Activated CD4-positive, alpha-beta T cell treated with anti-CD3 and anti-CD28 coated beads, Interleukin-2, Interleukin-6, amounts not matched to agents 100 ng/mL and 50 ng/mL, durations not matched to agents 16 hours and 8 hours (primary cell): ENCODE measurements at places on chromosomes 5 and 9.

GRCh38 chr9:5832538-5833529 lies at the start of gene ERMP1:
TSS of gene ERMP1 (minus strand) at chr9:5833117. CDS start at chr9:5833027, 90 bp downstream.
- DNase-seq: peak; percentile 95

GRCh38 chr5:179766726-179767455 lies 26.9 kb upstream of the LTC4S start:
- DNase-seq: no peak

DNA sequence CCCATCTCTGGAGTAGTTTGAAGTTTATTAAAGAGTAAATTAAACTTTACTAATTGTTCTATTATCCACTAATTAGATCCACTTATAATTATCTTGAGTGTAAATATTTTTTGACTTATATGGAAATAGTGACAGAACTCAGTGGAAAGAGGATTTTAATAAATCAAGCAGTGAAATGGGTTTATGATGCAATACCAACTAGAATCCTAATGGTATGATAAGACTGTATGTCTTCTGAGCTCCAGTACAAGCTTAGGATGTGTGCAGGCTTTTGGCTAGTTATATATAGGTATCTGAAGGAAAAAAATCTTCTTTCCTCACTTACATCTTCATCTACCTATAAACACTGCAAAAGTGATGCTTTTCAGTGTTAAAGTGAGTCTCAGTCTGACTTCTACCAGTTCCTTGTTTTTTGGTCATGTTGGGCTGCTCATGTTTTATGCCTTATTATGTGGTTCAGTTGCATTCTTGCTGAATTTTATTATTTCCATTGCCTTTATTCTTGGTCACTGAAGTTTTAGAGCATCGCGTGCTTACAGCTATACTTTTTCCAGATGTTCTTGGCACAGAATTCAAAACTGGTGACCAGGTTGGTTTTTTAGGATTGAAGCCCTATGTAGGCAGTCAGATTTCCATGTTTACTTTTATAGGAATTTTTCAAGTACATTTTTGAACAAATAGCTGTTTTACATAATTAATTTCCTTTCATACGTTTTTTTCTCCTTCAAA lies 30.5 kb downstream of the XRCC4 start:
- DNase-seq: no peak

DNA sequence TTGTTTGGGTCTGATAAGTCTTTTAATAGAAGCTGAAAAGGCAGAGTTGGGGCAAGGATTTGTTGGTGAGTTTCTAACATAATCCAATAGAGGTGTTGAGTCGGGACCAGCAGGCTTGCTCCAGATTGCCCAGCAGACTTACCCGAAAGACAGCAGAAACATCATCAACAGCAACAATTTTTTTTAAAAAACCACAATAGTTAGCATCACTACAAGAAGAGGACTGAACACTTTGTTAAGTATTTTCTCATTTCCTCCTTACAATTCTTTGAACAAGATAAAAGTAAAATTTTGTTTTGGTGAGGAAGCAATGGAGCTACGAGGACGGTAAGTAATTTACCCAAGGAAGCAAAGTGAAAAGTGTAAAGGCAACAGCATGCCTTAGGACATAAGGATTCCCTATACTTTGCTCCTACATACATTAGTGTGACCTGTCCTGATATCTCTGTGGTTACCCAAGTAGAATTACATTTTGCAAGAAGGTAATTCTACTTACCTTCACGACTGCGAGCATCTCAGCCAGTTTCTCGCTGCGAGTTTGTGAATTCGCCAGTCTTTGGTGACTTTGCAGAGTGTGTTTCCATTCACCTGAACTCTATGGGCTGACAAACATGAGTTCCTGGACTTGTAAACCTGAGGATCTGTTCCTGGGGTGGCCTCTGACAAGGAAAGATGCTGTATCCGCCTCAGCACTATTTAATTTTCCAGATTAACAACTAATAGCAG lies 13.2 kb downstream of the ITK start:
- DNase-seq: no peak

- DNase-seq: no peak
Measured at GRCh38 chr5:178547052-178547666, 43.0 kb downstream of the COL23A1 start.

- no peak for DNase-seq
Measured at GRCh38 chr9:127479507-127480081, 28.3 kb downstream of the LRSAM1 start.

GRCh38 chr9:72362680-72363139 lies 2.3 kb downstream of the ZFAND5 start:
- peak; percentile 62 for DNase-seq

GRCh38 chr9:107224252-107224651 lies 58.8 kb upstream of the RAD23B start:
- DNase-seq: no peak

- no peak for DNase-seq
Measured at GRCh38 chr5:137572042-137572695, 73.0 kb upstream of the SPOCK1 start.

DNA sequence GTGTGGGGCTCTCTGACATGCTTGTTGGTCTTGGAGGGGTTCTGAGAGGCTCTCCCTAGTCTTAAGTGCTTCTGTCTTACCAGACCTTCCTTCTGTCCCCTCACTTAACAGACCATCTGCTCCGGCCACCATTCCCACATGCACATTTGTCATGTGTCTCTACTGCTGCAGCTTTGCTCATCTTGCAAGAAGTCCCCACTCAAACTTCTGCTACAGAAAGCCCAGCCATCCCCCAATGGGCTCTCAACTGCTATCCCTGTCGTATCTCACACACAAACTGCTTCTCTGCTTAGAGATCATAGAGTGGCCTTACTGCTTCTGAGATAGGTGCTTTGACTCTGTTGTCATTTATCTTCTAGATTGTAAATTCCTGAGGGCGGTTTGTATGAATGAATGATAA lies 69.4 kb downstream of the NUP214 start:
- no peak for DNase-seq

DNA sequence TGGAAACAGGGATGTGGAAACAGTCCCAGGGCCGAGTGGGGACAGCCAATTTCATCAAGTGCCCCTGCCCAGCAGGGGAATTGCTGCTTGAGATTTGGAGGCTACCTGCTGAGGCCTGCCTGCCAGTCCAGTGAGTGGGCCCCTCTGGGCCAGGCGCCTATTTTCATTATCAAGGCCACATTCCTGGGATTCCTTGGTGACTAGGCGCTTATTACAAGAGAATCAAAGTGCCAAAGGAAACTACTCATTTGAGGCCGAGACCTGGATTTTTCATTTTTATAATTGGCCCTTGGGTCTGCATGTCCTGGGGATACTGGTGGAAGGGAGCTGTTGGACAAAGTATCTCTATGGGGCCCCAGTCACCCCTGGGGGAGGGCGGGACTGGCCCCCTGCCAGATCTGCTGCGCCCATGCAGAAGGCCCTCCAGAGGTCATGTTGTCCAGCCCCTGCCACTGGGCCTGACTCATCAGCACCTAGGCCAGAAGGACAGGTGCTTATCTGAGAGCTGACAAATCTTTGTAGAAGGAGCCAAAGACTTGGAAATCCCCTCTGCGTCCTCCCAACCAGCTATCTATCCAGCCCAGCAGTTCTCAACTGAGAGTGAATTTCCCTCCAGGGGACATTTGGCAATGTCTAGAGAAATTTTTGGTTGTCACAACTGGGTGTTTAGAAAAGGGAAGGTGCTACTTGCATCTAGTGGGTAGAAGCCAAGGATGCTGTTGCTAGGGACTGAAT lies 45.6 kb downstream of the FOXI1 start:
- no peak for DNase-seq

GRCh38 chr5:15852217-15852616 lies 327.4 kb downstream of the MARCHF11 start:
- no peak for DNase-seq

DNA sequence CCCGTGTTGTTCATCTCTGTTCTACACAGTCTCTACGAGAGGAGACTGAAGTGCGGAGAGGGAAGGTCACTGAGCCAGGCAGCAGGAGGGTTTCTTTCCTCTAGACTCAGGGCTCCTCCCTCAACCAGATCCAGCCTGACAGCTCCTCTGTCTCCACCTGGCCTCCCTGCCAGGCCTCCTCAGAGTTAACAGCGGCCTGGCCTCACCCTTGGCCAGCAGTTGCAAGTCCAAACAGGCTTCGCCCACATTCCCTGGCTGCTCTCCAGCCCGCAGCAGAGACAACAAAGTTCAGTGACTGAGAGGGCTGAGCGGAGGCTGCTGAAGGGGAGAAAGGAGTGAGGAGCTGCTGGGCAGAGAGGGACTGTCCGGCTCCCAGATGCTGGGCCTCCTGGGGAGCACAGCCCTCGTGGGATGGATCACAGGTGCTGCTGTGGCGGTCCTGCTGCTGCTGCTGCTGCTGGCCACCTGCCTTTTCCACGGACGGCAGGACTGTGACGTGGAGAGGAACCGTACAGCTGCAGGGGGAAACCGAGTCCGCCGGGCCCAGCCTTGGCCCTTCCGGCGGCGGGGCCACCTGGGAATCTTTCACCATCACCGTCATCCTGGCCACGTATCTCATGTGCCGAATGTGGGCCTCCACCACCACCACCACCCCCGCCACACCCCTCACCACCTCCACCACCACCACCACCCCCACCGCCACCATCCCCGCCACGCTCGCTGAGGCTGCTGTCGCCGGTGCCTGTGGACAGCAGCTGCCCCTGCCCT lies at the start of gene HRCT1:
TSS of gene HRCT1 (plus strand) at position 291 of the 768 bp plus-strand sequence. CDS start at position 377, 86 bp downstream.
- DNase-seq: no peak

DNA sequence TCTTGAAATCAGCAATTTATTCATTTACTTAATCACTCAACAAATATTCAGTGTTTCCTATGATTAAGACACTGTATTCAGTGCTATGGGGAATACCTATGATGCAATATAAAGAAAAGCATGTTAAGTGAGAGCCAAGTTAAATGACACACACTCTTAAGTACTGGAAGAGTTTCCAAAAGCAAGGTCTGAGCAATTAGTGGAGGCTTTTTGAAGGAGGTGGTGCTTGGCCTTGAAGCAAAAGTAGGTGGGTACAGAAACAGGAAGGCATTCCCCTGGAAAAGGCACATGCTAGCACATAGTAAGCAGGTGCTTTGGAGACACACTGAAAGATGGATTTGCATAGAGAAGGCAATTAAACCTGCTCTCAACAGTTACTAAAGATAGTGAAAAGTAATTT lies 4.0 kb downstream of the TSLP start:
- no peak for DNase-seq

GRCh38 chr5:54224103-54224826 lies 86.1 kb downstream of the ARL15 start:
- DNase-seq: no peak

- no peak for DNase-seq
Measured at GRCh38 chr5:158626718-158627117, 473.0 kb downstream of the EBF1 start.

GRCh38 chr5:136080483-136081216 lies 51.9 kb downstream of the TGFBI start:
- DNase-seq: peak; percentile 90

- DNase-seq: no peak
Measured at GRCh38 chr5:10709409-10709808, 51.6 kb downstream of the DAP start.
